GM04504 (cell line): ENCODE measurements at places on chromosomes 12 and 14.
A peak's percentile ranks its signal among the peaks of the same experiment; 100 is the strongest.

GRCh38 chr12:62291864-62292760 lies 31.9 kb downstream of the USP15 start:
- no peak for DNase-seq

- DNase-seq, result no peak
These were observed 2.4 kb upstream of the CCDC85C start for GRCh38 chr14:99606359-99606758.

- no peak for DNase-seq
These were observed 50.0 kb downstream of the LGMN start for GRCh38 chr14:92698393-92698792.

- DNase-seq, result no peak
These were observed 7.4 kb downstream of the RAN start for GRCh38 chr12:130879212-130879686.

DNA sequence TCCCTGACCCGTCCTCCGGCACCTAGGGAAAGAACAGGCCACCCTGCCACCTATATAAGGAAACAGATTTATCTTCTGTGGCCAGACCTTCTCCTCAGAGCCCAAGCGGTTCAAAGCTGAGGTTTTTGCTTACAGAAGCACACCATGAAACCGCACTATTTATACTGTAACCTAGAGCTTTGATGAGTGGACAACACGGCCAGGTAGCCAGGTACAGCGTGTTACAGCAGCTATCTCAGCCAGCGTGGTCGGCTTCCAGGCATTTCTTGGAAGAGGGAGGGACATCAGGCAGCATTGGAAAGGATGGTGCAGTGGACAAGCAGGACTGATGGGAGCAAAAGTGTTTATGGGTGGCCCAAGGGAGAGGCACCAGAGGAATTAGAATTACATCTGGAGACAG lies 34.4 kb downstream of the TTC7B start:
- no peak for DNase-seq

DNA sequence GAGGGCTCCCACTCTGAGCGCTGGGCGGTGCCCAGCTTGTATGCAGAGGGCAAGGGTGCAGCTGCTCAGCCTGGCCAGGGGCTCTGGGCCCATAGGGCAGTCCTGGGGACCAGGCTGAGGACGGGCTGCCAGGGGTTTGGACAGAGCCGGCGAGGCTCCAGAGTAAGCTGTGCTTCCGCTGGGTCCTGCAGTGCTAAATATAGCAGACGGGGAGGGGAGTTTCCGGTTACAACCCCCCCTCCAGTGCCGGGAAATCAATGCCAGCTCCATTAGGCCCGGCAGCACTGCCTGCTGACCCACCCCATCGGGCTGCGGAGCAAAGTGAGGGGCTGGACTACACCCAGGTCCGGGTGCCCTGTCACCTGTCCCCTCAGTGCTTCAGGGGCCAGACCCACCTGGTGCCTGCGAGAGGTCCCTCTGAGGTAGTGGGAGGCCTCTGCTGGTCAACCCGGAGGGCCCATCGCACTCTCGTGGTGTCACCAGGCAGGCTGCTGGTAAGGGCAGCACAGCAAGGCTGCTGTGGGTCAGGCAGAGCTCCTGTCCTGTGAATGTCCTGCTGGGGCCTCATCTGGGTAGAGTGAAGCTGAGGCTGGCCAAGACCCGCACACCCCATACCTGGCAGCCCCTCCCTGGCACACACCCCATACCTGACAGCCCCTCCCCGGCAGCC lies 2.6 kb upstream of the JAG2 start:
- no peak for DNase-seq

GRCh38 chr12:92721656-92722055 lies 18.9 kb downstream of the PLEKHG7 start:
- no peak for DNase-seq

DNA sequence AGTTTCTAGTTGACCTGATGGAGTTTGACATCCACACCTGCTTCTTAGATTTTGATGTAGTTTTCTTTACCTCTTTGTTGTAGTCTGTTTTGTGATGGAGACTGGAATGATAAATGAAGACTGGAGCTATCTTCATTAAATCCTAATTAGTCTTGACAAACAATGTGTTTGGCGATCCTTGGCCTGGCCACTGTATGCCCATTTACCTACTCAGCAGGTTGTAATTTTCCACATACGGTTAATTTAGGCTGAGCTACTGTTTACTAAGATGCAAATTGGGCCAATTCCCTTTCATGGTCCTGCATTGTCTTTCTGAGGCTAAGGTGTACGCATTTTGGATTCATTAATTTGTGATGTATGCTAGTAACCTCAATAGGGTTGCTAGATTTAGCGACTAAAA lies at the start of gene TAS2R7:
TSS of gene TAS2R7 (minus strand) at position 41 of the 400 bp plus-strand sequence. CDS start 57 bp downstream, outside the sequence.
- DNase-seq, result no peak

DNA sequence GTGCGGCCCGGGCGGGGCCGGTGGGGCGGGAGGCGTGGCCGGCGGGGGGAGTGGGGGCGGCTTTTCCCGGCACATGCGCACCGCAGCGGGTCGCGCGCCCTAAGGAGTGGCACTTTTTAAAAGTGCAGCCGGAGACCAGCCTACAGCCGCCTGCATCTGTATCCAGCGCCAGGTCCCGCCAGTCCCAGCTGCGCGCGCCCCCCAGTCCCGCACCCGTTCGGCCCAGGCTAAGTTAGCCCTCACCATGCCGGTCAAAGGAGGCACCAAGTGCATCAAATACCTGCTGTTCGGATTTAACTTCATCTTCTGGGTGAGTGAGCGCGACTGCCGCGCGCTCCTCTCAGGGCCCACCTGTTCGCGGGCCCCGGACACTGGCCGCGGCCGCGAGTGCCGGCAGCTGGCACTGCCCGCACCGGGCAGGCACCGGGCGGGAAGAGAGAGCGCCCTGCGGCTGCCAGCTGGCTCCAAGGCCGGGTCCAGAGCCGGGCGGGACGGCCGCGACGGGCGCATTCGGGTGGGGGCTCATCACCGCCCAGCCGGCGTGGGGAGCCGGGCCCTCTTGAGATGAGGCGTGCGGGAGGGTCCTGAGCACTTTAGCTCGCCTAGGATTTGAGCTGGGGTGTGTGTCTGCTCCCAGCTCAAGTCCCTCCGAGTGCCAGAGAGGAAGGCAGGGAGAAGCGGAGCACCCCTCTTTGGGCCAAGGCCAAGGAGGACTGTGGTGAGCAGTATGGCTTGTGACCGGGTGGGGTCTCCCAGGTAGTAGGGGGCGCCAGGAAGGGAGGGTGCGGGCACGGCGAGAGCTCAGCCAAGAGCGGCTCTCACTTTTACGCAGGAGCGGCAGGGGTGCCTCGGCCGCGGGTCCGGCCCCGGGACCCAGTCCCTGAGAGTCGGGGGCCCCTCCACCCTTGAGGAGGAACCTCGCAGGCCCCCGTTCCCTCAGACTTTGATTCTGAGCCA lies at the start of gene CD9:
TSS of gene CD9 (plus strand) at position 145 of the 957 bp plus-strand sequence. CDS start at position 245, 100 bp downstream.
- no peak for DNase-seq

- DNase-seq, result no peak
These were observed 1.3 kb downstream of the UNG start for GRCh38 chr12:109098651-109099050.

DNA sequence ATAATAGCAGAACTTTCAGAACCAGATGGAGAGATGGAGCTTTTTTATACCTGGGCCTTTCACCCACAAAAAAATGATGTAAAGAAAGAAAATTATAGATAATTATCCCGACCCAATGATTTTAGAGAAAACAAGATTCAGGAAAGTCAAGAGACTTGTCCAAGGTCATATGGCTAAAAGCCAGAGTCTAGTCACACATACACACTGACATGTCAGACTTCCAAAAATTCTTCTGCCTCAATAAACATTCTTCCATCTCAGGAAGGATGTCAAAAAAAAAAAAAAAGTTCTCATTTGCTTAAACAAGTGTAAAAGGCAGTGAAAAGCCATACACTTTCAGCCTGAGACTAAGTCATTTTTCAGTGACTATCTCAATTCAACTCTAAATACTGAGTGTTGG lies 116.0 kb downstream of the PRICKLE1 start:
- DNase-seq, result no peak

DNA sequence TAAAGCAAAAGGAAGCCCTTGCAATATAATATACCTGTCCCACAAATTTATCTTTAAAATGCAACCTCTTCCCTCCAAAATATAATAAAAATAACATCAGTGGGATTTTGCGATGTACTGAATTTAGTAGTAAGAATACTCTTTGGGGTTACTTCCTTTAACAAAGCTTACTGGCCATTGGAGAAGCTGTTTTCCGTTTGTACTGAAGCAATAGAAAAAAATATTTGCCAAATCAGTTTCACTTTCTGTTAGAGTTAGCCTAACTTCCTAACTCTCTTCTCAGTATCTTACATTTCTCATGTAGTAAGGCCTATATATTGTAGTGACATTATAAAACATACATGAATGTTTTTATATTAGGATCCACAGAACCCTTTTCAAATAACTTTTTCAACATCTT lies 3.7 kb downstream of the MAX start:
- no peak for DNase-seq

DNA sequence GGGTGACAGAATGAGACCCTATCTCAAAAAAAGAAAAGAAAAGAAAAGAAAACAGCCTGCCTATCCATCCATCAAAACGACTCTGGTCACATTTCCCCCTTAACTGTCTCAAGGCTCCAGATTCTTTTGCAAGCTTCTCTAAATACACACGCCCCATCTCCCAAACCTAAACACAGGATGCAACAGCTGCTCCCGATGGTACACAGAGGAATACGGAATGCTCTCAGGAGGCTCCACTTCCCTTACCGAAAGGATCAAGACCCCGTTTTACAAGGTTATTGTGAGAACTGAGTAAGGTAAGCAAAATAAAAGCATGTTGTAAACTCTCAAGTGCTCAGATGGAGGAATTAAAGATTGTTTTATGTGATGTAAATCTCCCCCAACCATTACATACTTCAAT lies 62.3 kb downstream of the NT5DC3 start:
- no peak for DNase-seq

- no peak for DNase-seq
These were observed 137.4 kb upstream of the MED13L start for GRCh38 chr12:116414891-116415290.

DNA sequence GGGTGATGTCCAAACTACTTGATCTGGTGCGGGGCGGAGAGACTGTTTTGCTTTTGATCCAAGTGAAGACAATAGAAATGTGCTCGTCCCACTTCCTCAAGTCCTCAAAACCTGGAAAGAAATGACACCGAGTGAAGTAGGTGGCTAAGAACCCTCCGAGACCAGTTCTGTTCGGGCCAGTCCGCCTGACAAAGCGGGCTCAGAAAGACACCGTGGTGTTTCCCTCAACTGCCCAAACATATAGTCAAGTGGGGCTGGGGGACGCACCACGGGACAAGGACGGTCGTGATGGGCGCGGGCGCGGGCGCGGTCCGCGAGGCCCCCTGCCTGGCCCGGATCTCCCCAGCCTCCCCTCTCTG lies 1.6 kb downstream of the PHLDA1 start:
- no peak for DNase-seq

GRCh38 chr12:46024099-46024498 lies 33.7 kb upstream of the SCAF11 start:
- DNase-seq, result no peak

DNA sequence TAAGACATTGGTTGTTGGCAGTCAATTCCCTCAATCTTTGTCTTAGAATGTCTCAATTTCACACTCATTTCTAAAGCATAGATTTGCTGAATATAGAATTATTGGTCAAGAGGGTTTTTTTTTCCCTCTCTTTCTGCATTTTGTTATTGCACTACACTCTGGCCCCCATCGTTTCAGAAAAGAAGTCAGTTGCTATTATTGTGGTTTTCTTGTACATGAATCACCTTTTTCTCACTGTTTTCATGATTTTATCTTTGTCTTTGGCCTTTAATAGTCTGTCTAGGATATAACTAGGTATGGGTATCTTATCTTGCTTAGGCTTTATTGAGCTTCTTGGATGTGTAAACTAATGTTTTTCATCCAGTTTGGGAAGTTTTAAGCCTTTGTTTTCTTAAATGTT lies 194.3 kb upstream of the DAAM1 start:
- DNase-seq, result no peak

DNA sequence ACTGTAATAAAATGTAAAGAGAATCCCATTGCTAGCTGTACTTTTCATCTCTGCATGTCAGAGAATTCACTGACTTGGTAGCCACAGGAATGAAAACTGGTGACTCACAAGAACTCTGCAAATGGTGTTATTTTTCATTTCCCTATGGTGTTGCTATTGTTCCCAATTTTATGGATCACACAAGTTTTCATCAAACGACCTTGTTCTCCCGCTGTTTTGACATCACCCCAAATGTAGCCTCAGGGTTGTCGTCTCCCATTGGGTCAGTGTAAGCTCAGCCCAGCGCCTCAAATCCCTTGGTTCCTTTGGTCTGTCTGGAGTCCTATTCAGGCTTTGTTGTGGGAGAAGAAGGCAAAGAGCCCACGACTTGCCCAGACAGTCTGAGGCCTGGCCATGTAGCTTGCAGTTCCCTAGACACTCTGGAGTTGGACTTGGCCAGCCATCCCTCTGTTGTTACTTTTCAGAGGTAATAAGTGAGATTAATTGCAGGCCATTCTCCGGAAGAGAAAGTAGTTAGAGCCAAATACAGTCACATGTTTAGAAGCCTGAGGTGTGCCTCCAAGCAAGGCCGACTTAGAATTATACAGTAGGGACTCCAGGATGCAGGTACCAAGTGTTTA lies 159.2 kb downstream of the TGFB3 start:
- peak; percentile 60 for DNase-seq

- no peak for DNase-seq
These were observed 30.1 kb downstream of the IFT43 start for GRCh38 chr14:76015668-76016067.

GRCh38 chr12:124797321-124797720 lies 66.3 kb downstream of the SCARB1 start:
- DNase-seq, result no peak

DNA sequence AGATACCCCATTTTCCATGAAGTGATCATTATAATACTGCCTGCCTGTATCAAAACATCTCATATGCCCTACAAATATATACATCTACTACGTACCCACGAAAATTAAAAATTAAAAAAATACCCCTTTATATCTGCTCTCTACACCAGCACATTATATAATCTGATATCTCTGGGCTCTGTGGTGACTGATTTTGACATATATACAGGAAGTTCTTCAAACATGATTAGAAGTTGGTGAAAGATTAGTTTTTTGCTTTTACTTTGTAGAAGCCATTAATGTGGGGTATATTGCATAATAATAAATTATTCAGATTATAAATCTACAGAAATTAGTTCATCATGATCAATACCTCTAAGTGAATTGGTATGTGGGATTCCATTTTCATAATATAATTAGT lies 126.7 kb upstream of the MDM1 start:
- no peak for DNase-seq

- peak; percentile 62 for DNase-seq
These were observed at the start of gene PXN for GRCh38 chr12:120265473-120266179. PXN (minus strand) TSS chr12:120265730; CDS start chr12:120265629, 101 bp downstream.

GRCh38 chr12:132450418-132451171 lies 39.4 kb upstream of the FBRSL1 start:
- no peak for DNase-seq

- DNase-seq, result no peak
These were observed 350.0 kb downstream of the GALC start for GRCh38 chr14:87643005-87643404.

GRCh38 chr12:90058704-90059103 lies 350.1 kb upstream of the ATP2B1 start:
- peak; percentile 74 for DNase-seq

DNA sequence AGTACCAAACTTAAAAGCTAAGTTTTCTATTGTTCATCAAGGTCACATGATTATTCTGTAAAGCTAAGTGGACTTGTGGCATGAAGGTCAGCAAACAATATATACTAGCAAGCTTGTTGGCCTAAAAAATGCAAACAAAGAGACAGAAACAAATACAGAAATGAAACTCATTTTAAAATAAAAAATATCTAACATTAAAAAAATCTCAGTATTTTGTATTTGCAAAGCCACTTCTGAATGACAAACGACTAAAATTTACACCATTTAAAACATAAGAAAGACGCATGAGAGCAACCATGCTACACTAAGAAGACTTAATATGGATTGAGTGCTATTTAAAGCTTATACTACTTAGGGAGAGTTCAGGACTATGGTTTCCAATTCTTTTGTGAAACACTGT lies 72.8 kb upstream of the BBS10 start:
- no peak for DNase-seq
